Activated naive CD8-positive, alpha-beta T cell treated with anti-CD3 and anti-CD28 coated beads for 36 hours (primary cell): ENCODE measurements at places on chromosomes 5 and 9. TPM values are rescaled to one million over a fixed set of nuclear protein-coding genes. Genes with fewer than 3 reads are reported as not detected.
A peak's percentile ranks its signal among the peaks of the same experiment; 100 is the strongest.

DNA sequence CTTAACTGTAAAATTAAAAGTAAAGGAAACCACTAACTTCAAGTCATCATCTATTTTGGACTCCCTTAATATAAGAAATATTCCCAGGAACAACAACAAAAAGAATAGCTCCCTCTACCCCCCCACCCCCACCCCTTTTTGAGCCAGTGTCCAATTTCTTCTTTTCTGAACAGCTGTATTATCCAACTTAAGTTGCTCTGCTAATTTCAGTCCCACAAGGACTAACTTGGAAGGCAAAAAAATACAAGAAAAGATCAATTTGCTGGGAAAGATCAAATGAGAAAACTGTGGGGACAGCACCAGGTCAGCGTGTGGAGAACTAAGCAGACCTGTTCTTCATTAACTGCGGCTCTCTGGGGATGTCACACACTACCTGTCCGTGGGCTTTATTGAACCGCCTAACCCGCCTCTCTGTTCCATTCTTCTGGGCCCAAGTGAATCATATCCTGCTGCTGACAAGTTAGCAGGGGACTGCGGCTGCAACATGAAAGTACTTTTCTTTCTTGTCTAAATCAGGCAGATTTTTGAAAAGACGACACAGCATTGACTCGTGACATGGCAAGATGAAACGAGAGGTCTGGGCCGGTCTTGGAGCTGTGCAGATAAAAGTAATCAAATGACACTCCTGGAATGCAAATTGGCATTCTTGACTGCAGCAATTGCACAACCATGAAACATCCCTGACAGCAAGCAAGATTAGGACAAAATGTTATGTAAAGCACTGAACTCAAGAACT, 2.7 kb downstream of the BNC2 start:
- DNase-seq = no peak

DNA sequence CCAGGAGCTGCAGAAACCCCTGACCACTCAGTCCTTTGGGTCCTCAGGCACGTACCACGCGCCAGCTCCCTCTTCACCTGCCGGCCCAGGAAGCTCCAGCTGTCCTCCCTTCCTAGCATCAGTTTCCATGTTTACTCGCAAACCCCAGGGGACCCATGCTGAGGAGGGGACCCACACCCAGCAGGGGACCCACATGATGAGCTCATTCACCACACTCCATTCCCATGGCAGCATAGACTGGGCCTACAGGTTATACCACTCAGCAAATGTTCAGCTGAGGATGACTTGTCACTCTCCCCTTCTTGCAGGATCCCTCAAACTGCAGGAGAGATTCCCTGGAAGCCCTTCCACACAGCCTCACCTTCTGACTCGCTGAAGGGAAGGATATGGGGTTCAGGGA, 73.5 kb upstream of the GALNT10 start:
- no peak for DNase-seq

DNA sequence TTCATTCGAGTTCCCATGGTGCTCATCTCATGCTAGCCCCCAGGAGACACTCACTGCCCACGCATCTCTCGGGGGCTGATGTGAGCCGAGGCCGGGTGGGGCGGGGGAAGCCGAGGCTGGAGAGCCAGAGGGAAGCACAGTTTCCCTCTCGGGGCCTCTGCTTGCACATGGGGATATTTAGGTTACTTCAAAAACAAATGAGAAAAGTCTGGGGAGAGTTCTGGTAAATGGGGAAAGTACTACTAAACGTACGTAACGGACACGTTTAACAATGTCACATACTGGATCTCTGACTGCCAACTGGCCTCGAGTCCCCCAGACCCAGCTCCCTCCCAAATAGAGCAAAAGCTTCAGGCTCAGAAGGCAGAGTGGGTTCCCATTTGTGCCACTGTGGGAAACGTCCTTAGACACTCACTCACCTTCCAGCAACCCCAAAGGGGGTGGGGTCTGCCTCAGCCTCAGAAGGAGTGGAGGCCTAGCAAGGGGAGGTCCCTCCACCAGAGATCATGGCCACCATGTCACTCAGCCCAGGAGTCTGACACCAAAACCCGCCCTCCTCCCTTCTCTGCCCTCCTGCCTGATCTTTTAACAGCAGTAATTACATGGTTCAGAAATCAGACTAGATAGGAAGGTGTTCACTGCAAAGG, 33.8 kb upstream of the NTNG2 start:
- DNase-seq = no peak

DNA sequence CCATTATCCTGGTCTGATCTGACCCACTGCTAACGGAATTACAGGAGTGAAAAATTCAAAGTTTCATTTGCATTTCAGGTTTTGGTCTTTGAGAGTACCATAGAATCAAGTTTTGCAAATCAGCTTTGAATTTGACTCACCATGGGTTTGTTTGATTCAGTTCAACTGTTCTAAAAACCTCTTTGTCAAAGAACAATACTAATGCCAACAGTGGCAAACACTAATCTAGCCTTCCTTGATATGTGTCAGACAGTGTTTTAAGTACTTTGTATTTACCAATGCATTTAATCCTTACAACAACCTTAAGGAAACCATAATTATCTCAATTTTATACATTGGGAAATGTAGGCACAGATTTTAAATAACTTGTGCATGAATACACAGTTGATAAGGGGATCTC, 10.1 kb upstream of the FSD1L start:
- no peak for DNase-seq

GRCh38 chr5:5342784-5343183, 79.7 kb upstream of the ICE1 start:
- DNase-seq = no peak

DNA sequence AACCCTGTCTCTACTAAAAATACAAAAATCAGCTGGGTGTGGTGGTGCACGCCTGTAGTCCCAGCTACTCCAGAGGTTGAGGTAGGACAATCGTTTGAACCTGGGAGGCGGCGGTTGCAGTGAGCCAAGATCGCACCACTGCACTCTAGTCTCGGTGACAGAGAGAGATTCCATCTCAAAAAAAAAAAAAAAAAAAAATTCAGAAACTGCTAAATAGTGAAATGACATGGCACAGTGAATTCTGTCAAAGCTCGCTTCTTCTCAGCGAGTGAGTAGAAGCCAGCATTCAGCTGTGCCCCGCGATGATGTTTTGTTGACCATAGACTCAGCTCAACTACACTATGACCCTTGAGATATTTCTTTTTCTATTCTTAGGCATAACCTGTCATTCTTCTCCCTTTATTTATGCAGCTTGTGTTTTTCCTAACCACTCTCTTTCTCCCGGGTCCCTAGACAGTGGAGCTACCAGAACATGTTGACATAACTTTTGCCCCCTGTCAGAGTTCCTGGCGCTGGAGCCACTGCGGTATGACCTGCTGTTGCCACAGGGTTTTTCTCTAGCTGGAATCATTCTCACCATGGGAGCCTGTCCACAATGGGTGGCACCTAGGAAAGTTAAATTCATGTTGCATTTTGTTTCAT, 13.5 kb upstream of the IQGAP2 start:
- DNase-seq = no peak

DNA sequence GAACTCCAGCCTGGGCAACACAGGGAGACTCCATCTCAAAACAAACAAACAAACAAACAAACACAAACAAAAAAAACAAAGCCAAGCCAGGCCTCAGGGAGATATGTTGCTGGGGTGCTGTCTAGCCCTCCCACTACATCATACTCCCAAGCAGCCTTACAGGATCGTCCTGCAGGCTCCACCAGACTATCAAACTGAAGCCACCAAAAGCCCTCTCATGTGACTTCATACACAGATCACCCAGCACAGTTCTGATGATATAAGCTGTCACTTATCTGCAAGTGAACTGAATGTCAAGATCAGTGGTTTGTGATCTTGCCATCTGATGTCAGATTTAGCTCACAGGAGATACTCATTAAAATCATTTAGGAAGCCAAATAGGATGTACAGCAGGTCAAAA, 43.3 kb downstream of the WDR41 start:
- no peak for DNase-seq

DNA sequence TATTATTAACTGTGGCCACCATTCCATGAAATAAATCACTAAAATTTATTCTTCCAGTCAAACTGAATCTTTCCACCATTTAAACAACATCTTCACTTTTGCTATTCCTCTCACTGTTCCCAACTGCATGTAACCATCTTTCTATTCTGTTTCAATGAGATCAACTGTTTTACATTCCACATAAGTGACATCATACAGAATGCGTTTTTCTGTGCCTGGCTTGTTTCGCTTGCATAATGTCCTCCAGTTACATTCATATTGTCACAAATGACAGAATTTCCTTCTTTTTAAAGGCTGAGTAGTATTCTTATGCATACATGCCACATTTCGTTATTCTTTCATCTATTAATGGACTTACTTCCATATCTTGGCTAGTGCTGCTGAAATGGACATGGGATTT, 738.2 kb downstream of the SEMA5A start:
- DNase-seq = no peak

DNA sequence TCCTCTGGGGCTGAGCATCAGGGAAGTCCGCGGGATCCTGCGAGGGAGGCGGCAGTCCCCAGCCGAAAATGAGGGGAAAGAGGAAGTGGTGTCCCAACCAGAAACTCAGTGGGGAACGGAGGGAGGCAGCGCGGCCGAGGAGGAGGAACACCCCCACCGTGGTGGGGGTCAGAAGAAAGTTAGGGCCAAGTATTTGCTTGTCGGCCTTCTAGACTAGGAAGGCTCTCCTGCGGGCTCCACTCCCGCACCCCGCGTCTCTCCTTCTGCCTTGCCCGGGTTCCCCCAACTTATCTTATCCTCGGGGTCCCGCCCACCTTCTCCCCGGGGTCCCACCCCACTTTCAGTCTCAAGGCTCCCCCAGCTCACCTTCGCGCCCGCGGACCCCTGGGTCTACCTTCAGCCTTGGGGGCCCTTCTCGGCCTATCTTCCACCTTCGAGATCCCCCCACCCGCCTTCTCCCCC, 557 bp upstream of the PHF2 start:
- DNase-seq = peak; percentile 49

GRCh38 chr5:172361566-172362238, 78.1 kb upstream of the UBTD2 start:
- DNase-seq = peak; percentile 37

DNA sequence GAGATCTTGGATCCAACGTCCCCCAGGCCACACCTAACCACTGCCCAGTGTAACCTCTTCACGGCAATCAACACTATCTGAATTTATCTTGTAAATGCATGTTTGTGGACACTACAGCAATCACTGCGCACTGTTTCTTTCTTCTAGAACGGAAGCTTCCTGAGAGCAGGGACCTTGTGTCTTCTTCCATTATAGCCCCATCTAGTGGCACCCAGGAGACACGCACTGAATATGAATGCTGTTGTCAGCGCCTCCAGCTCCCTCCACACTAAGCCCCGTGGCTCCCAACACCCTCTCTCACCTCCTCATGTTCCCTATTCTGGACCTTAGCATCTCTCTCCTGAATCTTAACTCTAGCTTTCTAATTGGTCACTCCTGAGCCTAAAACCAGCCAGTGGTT, 72.7 kb downstream of the SMIM23 start:
- DNase-seq = no peak

GRCh38 chr5:2805080-2805479, 53.6 kb upstream of the IRX2 start:
- no peak for DNase-seq

GRCh38 chr5:57258943-57259342, 85.1 kb downstream of the GPBP1 start:
- no peak for DNase-seq

GRCh38 chr9:90801973-90802322, 329 bp downstream of the SYK start:
- no peak for DNase-seq

GRCh38 chr5:170545811-170546210, 42.0 kb downstream of the KCNIP1 start:
- DNase-seq = no peak

GRCh38 chr5:133370904-133371303, 241.4 kb downstream of the FSTL4 start:
- DNase-seq = no peak

DNA sequence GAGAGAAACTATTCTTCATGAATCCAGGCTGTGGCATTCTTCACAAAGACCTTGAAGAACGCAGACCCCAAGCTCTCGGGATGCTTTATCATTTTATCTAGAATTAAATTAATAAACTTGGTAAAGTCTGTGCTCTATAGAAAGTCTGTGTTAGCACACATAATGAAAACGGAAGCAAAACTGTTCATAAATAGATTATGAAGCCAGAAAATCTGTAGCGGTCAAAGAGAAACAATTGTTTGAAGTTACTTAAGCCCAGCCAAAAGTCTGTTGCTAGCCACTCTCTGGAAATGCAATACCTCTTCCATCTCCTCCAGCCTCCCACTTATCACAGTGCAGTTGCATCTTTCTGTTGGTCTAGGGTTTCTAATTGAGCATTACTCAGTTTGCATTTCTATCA, 375.9 kb downstream of the KIF4B start:
- no peak for DNase-seq

GRCh38 chr9:88927510-88927909, 63.8 kb upstream of the S1PR3 start:
- no peak for DNase-seq

GRCh38 chr5:9658706-9659105, 28.6 kb upstream of the TAS2R1 start:
- no peak for DNase-seq

DNA sequence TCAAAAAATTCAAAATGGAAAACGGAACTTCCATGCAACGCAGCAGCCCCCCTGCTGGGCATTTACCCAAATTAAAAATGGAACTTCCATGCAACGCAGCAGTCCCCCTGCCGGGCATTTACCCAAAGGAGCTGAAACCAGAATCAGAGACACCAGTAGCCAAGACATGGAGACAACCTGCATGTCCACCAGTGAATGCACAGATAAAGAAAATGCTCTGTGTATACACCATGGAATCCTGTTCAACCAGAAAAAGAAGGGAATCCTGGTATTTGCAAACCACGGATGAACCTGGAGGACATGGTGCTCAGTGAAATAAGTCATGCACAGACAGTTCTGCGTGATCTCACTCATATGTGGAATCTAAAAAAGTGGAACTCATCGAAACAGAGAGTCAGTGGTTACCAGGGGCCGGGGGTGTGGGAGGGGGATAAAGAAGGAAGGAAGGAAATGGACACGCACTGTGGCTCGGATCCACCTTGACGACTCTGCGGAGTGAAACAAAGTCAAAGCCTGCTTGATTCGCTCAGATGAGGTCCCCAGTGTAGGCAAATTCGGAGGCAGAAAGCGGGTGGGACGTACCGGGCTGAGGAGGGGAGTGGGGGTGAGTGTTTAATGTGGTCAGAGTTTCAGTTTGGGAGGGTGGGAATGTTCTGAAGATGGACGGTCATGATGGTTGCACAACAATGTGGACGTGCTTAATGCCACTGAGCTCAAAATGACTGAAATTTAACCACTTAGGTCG, 40.2 kb upstream of the EXOC3 start:
- no peak for DNase-seq

Gene GFM2
- total RNA-seq = 30.9 TPM

Gene TRIM36
- 0.04 TPM for total RNA-seq

Gene ARID3C
- 0.31 TPM for total RNA-seq

Gene GLDC
- 0.68 TPM for total RNA-seq

Gene ADAMTS19
- not detected for total RNA-seq

Gene CXCL14
- total RNA-seq = not detected

Gene CNTLN
- total RNA-seq = 0.68 TPM

Gene IL17B
- not detected for total RNA-seq

Gene OR1Q1
- total RNA-seq = not detected

Gene FREM1
- total RNA-seq = not detected

Gene SPINK1
- total RNA-seq = not detected

Gene PROB1
- 6.2 TPM for total RNA-seq

Gene GBA2
- 22.6 TPM for total RNA-seq

Gene RIGI
- 9.9 TPM for total RNA-seq

Gene CDK9
- total RNA-seq = 85.2 TPM
